ENCODE measurements at places on chromosomes 7 and 10.

- peak; percentile 71 for DNase-seq
These were observed 4.9 kb downstream of the GCK start for GRCh38 chr7:44184206-44184872.

DNA sequence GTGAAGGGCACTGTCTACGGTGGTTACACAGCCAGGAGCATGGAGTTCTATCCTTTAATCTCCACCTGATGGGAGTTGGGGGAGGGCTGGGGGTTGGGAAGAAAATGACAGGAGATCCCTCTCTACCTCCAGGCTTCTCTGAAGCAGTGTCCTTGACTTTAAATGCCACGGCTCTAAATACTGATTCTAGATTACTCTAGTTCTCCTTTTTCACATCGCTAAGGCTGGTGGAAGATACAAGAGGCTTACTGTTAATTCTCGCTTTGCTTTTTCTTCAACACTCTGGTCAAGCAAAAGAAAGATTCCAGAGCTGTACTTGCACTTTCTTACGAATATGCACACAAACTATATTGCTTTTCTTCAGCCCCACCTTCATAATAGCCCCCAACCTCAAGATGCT lies 30.5 kb downstream of the ARL3 start:
- peak; percentile 73 for DNase-seq

DNA sequence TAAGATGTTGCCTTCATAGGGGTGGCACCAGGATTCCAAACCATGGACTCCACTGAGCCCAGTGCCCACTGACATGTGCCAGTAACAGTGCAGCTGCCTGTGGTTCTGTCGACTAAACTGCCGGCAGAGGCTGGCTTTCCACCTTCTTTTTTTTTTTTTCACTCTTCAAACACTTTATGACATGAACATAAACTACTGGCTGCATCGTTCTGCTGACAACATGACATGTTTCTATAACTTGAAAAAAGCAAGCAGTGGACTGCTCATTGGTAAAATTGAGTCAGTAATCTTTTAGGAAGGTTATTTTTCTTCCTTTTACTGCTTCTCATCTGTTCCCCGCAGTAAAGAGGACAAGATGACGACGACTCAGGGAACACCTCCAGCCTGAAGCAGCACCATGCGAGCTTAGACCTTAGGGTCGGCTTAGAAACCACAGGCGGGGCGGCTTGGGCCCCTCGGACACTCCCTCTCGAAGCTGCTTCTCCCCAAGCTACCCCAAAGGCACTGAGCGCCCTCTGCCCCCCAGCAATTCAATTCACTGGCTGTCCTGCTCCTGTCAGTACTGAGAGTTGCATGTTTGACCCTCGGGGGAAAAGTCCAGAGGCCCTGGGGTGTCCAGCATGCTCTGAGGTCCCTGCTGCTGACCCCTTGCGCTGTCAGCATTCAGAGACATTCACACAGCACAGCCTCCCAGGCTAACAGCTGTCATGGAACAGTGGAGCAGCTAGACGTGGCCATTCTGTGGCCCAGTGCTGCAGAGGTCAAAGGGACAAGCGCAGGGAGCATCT lies 112.5 kb downstream of the EGFR start:
- DNase-seq: no peak

DNA sequence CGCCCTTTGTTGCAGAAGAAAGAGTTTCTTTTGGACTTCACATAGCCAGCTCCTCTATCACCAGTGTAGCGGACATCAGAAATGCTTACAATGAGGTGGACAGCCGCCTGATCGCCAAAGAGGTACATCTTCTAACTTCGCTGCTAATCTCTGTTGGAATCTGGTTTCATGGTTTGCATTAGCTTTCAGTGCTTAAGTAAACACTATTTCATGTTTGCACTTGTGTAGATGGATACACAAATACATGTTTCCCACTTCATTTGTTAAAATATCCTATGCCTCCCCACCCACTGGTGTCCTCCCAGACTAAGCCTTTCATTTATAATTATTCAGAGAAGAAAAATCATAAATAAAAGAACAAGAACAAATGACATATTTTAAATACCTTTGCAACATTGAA lies 103.9 kb downstream of the WDFY4 start:
- DNase-seq: no peak

- DNase-seq: no peak
These were observed 39.5 kb downstream of the NT5C2 start for GRCh38 chr10:103153302-103154197.

GRCh38 chr7:86814661-86815379 lies 171.1 kb downstream of the GRM3 start:
- peak; percentile 31 for DNase-seq

- no peak for DNase-seq
These were observed 214.1 kb upstream of the FAM3C start for GRCh38 chr7:121610243-121610642.

GRCh38 chr10:8825611-8826010 lies 771.1 kb downstream of the GATA3 start:
- no peak for DNase-seq

DNA sequence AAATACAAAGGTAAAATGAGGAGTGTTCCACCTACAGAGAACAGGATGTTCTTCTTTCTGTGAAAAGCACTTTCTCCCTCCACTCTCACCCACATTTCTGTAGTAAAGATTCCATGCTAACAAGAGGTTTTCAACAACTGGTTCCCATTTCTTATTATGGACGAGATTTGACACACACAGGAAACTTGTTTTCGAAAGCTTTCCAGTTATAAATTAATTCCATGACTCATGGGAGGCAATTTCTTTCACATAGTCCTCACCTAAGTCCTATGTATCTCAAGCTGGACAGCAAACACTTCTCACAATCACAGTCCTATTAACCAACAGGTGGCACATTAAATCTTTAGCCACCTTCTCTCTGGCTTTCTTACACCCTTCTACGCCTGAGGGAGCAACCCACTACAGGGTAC lies 24.5 kb downstream of the RAPGEF5 start:
- no peak for DNase-seq

DNA sequence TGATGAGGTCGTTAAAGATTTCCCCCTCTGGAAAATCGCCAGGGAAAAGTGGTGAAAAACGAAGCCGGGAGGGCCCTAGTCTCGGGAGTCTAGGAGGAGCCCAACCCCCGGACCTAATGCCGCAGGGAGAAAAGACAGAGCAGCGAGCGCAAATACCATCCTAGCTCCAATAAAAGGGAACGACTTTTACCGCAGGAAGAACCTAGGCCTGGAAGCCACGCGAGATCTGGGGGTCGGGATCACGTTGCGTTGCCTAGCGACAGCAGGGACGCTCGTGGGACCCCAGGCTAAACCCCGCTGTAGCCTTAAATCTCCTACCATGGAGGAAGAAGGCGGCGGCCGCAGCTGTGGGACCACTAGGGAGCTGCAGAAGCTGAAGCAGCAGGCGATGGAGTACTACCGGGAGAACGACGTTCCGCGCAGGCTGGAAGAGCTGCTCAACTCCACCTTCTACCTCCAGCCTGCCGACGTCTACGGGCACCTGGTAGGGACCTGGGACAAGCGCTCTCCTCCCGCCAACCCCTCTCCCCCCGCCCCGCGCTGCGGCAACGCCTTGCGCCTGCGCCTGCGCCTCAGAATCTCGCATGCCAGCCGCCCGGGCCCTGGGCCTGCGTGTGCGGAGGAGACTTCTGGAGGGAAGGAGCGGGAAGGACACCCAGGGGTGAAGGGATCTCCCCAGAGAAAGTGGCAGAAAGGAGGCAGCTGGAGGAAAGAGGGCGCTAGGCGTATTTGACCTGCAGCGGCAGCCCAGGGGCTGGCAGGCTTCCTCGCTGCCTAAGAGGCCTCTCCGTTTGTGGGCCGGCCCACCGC lies at the start of gene ENO4:
Gene ENO4 (plus strand): TSS at position 252 of the 810 bp plus-strand sequence. CDS start 68 bp downstream, at position 320.
- DNase-seq: peak; percentile 94

DNA sequence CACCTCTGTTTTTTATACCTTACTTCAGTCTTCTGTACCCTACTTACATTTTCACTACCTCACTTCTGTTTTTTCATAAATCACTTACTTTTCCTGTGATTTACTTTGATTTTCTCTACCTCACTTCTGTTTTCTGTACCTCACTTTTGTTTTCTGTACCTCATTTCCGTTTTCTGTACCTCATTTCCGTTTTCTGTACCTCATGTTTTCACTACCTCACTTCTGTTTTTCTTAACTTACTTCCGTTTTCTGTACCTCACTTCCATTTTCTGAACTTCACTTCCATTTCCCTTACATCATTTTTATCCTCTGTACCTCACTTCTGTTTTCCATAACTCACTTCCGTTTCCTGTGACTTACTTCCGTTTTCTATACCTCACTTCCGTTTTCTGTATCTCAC lies 492.0 kb upstream of the AKR1E2 start:
- no peak for DNase-seq

GRCh38 chr10:84549368-84550165 lies 221.2 kb downstream of the CCSER2 start:
- DNase-seq: no peak

DNA sequence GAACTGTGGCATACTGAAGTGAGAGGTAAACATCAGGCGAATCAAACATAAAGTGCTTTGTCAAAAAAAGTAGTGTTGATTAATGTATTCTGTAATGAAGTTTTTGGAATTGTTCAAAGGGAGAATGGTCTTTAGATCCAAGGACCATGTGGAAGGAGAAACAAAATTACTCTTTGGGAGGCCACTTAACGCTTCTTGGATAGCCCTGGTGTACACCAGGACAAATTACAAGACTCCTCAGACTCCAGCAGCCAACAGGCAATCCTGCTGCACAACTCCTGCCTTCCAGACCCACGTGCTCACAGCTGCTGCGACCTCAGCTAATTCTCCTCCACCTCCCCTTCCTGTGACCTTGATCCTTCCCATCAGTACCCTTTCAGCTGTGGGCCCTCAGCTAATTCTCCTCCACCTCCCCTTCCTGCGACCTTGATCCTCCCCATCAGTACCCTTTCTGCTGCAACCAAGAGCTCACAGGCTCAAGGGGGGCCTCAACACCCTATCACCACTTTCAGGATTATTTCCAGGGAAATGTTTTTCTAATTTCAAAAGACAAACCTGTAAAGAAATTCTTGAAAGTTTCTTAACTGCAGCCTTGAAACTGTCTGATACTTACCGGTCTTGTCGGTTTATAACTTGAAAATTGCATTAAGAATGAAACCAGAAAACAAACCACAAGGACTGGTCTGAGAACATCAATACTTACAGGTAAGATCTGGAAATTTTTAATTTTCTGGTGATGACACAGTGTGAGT lies 29.7 kb upstream of the DDC start:
- no peak for DNase-seq

GRCh38 chr7:13411636-13412035 lies 577.8 kb downstream of the ETV1 start:
- DNase-seq: peak; percentile 58

- no peak for DNase-seq
These were observed 137.5 kb downstream of the IMMP2L start for GRCh38 chr7:111424768-111425167.

DNA sequence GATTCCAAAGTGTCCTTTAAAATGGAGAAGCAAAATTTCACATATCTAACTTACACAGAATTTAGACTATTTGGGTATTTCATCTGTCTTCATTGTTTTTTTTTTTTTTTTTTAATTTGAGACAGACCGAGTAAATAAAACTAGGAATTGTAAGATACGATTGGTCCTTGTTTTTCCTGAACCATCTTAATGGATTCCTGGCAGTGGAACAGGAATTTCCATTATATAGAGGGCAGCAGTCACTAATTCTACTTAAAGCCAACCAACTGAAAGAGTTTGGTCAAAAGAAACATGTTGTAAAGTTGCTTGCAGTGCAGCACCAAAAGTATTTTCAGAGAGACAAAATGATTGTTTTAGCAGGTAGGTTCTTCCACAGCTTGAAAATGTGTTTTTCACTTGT lies 72.5 kb upstream of the HGF start:
- no peak for DNase-seq

GRCh38 chr7:101871351-101871750 lies 53.9 kb downstream of the CUX1 start:
- no peak for DNase-seq

DNA sequence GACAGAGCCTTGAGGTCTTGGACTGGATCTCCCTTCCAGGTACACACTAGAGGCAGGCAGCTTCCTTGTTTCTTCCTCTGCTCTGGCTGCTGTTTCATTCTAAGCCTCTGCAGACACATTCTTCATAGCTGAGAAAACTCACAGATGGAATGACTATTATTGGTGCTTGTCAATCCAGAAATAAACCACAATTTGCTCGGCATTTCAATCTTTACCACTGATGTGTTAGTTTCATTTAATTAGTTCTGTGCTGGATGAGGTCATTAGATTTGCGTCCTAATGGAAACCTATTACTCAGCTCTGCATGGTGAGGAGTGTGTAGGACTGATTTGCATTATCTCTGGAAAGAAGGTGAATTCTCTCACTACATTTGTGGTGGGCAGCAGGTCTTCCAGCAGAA lies 392.5 kb downstream of the NRG3 start:
- no peak for DNase-seq

DNA sequence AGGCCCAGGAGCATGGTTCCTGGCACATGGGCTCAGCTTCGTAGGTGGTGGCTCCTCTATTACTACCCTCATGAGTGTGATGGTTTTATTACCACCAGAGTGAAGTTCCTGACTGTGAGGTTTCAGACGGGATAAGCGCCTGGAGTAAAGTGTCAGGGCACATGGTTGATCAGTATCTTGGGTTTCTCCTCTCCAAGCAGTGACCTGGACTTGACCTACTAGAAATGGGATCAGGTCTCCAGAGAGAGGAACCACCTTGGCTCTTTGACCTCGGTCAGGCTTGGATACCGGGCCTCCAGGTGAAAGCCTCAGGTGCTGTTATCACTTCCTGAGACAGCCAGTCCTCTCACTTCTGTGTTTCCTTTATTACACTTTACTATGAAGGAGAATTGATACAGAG lies 67.7 kb downstream of the GRK5 start:
- no peak for DNase-seq

- DNase-seq: no peak
These were observed 123.2 kb upstream of the LANCL2 start for GRCh38 chr7:55241958-55242357.

GRCh38 chr7:50467817-50468610 lies 17.9 kb upstream of the FIGNL1 start:
- peak; percentile 85 for DNase-seq

- no peak for DNase-seq
These were observed 205.2 kb upstream of the PDE1C start for GRCh38 chr7:32275216-32276009.

GRCh38 chr10:60413306-60414012 lies 23.8 kb upstream of the ANK3 start:
- no peak for DNase-seq

DNA sequence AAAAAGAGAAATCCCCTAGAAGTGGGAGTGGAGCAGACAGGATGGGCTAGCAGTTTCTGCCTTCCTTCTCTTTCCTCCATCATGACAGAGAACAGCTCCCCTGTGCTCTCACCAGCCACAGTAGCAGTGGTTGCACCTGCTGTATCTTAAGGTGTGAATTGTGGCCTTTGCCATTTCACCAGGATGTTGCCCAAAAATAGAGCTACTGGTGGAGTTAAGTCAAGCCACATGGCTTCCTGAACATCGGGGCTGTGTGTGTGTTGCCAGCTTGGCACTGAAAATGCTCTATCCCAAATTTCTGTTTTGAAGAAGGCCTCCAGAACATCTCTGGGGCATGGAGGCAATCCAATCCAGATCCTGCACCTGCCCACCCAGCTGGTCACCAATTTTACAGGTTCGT lies 348.7 kb downstream of the EXOC4 start:
- no peak for DNase-seq

GRCh38 chr10:16545116-16545736 lies 23.5 kb upstream of the C1QL3 start:
- peak; percentile 8 for DNase-seq

Measured in WERI-Rb-1 (cell line).